Stimulated activated CD8-positive, alpha-beta memory T cell treated with anti-CD3 and anti-CD28 coated beads, Interleukin-12 subunit alpha, Interleukin-12 subunit beta, amount 100 ng/mL, for 4 hours (primary cell): ENCODE measurements at places on chromosomes 5 and 9.

DNA sequence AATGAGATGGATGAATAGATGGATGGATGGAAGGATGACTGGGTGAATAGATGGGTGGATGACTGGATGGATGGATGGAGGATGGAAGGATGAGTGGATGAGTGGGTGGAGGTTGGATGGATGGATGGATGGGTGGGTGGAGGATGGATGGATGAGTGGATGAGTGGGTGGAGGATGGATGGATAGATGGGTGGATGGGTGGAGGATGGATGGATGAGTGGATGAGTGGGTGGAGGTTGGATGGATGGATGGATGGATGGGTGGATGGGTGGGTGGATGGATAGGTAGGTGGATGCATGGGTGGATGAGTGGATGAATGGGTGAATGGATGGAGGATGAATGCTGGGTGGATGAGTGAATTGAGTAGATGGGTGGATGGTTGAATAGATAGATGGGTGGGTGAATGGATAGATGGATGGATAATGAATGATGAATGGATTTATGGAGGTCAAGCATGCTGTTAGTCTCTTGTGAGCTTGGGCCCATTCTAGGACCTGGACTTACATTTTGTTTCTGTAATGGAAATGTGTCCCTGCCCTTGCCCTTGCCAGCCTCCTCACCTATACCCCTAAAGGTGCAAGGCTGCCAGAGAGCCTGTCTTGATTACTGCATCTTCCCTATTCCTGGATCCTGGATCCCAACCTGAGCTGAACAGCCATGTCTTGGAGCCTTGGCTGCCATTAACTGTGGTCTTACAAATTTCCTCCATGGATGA lies 159.7 kb upstream of the NFIL3 start:
- DNase-seq = no peak

GRCh38 chr9:79236466-79236865 lies 335.3 kb upstream of the TLE4 start:
- no peak for DNase-seq

- DNase-seq = no peak
These were observed 3.3 kb downstream of the PRELID1 start for GRCh38 chr5:177306674-177307543.

DNA sequence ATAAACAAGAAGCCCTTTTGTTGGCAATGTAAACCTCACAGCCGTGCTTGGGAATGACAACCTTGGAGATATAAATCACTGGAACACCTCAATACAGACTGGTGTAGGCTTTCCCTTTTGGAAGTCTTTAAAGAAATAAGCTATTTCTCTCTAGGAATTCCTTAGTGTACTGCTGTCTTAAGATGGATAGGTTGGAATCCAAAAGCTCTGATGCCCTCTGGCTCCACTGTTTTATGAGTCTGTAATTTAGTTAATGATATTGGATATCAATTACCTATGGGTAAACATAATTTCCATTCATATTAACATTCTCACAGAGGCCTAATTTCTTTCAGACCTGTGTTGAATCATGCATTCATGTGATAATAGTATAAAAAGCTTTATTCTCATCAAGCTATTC lies 435.9 kb upstream of the MPDZ start:
- no peak for DNase-seq

DNA sequence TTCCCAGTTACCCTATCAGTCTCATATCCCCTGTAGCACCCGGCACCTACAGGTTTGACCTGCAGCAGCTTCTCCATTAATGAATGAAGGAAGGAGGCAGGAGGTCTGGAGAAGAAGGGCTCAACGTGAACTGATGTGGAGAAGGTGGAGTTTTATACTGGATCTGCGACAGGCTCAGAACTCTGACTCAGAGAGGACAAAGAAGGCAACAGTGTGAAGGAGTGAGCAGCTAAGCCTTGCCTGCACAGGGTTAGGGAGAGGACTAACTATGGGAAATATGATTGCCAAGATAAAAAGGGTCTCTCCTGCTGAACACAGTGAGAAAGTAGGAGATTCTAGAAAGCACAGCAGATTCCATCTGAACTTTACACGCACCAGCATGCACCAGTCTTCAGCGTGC lies 23.6 kb downstream of the RASEF start:
- no peak for DNase-seq

DNA sequence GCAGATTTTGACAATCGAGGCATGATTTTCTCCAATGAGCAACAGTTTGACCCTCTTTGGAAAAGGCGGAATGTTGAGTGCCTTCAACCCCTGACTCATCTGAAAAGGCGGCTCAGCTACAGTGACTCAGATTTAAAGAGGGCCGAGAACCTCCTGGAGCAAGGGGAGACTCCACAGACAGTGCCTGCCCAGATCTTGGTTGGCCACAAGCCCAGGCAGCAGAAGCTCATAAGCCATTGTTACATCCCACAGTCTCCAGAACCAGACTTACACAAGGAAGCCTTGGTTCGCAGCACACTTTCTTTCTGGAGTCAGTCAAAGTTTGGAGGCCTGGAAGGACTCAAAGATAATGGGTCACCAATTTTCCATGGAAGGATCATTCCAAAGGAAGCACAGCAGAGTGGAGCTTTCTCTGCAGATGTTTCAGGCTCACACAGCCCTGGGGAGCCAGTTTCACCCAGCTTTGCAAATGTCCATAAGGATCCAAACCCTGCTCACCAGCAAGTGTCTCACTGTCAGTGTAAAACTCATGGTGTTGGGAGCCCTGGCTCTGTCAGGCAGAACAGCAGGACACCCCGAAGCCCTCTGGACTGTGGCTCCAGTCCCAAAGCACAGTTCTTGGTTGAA lies 13.6 kb downstream of the PTPDC1 start:
- no peak for DNase-seq

DNA sequence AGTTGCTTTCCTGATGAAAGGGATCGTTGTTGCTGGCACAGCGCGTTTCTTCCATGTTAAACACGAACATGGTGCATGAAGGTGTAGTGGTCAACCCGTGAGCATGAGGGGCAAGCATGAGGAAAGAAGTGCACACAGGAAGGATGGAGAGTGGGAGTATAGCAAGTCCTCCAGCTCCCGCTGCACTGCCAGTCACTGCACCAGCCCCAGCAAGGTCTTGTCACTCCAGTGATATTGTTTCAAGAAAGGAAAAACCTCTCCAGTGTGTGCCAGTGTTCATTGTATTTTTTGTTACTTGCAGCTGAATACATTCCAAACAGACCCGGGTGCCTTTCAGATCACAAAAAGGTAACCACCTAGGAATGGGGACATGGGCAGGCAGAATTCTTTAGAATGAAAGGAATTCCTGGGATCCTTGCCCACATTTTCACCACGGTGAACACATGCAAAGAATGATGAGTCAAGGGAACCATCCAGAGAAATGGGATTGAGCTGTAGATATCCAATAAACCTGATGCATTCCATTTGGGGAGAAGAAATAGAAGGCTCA lies 186.3 kb downstream of the AOPEP start:
- DNase-seq = no peak

- DNase-seq = no peak
These were observed 358.8 kb downstream of the MAN2A1 start for GRCh38 chr5:110048491-110048890.
